Stimulated activated naive CD8-positive, alpha-beta T cell treated with anti-CD3 and anti-CD28 coated beads, Interleukin-15, Interleukin-2, amounts not matched to agents 100 U/mL and 50 U/mL, for 24 hours (primary cell): ENCODE measurements at places on chromosomes 11 and 22.
A peak's percentile ranks its signal among the peaks of the same experiment; 100 is the strongest.

DNA sequence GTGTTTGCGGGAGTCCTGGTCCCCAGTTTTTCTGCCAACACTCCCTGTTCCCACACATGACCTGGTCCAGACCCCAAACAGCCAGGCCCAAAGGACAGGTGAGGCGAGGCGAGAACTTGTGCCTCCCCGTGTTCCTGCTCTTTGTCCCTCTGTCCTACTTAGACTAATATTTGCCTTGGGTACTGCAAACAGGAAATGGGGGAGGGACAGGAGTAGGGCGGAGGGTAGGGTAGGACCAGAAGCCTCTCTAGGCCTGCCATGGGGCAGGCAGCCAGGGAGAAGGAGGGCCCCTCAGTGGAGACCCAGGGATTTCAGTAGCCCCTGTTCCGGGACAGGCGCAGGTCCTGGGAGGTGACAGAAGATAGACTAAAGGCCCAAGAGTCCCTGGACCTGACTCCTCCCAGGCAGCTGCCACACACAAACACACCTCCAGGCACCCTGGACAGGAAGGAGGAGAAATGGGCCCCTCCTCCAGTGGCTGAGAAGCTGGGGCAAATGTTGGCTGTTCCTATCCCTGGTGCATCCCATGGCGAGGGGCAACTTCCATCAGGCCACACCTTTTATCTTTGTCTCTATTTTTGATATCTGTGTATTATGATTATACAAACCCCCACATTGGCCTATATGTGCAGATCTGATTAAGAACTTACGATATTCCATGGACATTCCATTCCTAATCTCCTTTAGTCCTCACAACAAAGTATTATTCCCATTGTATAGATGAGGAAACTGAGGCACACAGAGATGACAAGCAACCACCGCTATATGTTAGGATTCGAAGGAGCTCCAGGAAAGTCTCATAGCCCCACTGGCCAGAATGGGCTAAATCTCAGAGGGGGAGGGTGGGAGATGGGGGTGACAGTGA is 626 bp upstream of the F2 start:
- no peak for DNase-seq

GRCh38 chr11:76443268-76443980 is 1.4 kb upstream of the EMSY start:
- no peak for DNase-seq

GRCh38 chr22:23283591-23284503 is 103.5 kb downstream of the BCR start:
- DNase-seq = no peak

DNA sequence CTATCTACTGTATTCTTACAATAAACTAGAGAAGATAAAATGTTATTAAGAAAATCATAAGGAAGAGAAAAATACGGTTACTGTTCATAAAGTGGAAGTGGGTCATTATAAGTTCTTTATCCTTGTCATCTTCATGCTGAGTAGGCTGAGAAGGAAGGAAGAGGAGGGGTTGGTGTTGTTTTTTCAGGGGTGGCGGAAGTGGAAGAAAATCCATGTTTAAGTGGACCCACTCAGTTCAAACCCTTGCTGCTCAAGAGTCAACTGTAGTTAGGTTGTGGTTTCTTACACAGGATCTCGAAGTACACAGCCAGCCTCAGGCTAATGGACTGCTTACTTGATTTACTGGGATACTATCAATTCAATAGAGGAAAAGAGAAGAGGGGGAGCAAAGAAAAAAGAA is 63.1 kb downstream of the PIWIL4 start:
- DNase-seq = no peak

- peak; percentile 25 for DNase-seq
Measured at GRCh38 chr11:43419460-43419859, 60.7 kb downstream of the TTC17 start.
